ENCODE measurements at places on chromosomes 7 and 10.

- DNase-seq, result no peak
These were observed 22.3 kb downstream of the MAP3K8 start for GRCh38 chr10:30456266-30456665.

- DNase-seq, result no peak
These were observed 705.6 kb upstream of the GHITM start for GRCh38 chr10:83433705-83434104.

GRCh38 chr7:33334349-33334748, 205.0 kb downstream of the BBS9 start:
- DNase-seq, result no peak

- no peak for DNase-seq
These were observed 3.2 kb upstream of the MRPS24 start for GRCh38 chr7:43872406-43873110.

DNA sequence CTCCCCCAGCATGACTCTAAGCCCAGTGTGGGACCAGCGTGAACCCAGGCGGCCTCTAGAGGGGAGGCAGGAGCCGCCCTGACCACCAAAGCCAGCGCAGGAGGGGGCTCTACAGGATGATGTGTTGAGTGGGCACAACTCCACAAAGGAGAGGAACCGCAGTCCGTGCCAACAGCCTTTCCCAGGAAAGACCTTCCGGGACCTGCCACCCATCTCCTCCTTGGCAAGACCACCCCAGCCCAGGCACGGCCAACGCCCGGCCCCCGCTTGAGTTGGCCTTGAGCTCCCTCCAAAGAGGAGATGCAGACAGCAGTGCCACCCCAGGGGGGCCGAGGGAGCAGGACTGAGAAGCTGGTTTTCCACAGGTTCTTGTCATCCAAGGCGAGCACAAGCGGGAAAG, 38.9 kb downstream of the PTPRN2 start:
- DNase-seq, result no peak

GRCh38 chr10:62996925-62997324, 136.2 kb upstream of the NRBF2 start:
- no peak for DNase-seq

DNA sequence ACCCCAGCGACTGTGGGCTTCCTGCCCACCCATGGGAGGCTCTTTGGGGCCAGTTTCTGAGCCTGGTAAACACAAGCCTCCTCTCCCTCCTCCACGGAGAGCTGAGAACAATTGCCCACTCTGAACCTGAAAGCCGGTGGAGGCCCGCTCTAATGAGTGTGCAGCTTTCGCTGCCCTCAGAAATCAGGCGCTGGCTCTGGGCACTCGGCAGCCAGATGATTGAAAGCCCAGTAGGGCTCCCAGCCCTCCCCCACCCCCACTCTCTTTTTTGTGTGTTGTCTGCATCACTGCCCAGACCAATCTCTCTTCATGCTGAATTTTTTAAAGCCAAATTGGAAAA, 438.9 kb downstream of the RPS24 start:
- DNase-seq, result peak; percentile 30

- DNase-seq, result no peak
These were observed 311.9 kb upstream of the POT1 start for GRCh38 chr7:125241548-125241947.

- no peak for DNase-seq
These were observed 66.1 kb upstream of the PDZD8 start for GRCh38 chr10:117441361-117441760.

GRCh38 chr7:106367664-106368063, 82.9 kb upstream of the NAMPT start:
- DNase-seq, result no peak

DNA sequence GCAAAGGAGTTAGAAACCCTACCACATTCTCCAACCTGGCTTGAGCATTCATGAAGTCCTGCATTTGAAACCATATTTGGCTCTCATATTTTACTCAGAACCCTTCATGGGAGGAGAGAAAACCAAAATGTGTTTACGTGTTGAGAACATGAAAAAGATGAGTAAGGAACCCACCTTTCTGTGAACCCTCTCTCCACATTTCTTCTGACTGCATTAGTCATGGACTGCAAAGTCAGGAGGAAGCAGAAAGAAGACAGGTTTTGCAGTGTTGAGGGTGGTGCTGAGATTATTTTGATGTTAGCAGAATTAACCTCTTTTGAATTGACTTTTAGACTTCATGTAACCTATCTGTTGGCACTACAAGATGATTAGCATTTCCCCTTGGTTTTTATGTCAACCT, 4.9 kb downstream of the IFIT1B start:
- no peak for DNase-seq

DNA sequence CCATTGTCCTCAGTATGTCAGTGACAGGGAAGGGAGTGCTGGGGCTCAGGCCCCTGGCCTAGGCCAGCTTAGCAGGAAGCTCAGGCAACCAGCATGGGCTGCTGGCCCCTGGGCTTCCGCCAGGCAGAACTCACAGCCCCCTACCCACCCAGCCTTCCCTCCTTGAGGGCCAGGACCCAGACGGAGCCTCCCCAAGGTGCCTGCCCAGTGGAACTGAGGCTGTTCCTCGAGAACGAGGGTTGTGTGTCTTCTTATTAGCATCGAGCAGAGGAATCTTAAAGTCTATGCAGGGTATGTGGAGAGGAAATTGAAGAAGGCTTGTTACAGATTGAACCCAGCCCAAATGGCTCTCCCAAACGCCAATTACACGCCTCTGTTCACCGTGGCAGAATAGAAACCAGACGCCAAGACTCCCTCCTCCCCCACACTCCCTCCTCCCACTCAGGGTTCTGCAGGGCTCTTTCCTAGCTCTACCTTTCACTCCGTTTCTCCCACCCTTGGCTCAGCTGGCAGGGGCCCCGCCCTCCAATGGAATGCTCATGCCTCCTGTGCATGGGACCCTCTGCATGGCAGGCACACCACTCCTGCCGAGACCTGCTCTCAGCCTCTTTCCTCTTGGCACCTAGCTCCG, 134.4 kb downstream of the ZMIZ1 start:
- no peak for DNase-seq

DNA sequence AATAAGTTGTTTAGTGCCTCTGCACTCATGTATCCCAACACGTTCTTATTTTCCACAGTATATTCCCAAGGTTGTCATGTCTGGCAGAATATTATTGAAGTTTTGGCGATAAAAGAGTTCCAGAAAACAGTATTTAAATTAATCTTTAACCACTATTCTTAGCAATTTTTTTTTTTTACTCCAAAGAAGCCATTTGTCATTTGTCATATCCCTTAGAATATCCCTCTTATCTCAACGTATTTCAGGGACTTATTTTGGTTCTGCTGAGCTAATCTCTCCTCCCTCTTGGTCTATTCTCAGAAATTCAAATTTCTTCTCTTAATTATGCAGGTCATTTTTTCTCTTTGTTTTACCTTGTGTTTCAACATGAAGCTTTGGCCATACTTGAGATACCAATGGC, 643.4 kb downstream of the ANKRD7 start:
- DNase-seq, result no peak

DNA sequence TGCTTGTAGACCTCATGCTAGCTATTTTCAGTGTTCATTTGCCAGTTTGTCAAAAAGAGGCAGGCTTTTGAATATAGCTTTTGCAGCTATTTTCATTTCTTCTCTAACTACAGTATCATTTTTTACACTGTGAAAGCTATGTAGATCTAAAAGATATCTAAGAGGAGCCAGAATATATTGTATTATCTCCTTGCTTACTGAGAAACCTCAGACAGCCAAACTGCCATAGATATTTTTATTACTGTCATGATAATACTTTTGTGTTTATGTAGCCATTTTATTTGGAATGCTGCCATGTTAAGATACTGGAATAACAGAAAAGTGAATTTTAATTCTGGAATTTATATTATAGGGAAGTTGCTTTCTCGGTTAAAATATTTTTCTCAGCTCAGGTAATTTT, 37.2 kb downstream of the ANKIB1 start:
- no peak for DNase-seq

DNA sequence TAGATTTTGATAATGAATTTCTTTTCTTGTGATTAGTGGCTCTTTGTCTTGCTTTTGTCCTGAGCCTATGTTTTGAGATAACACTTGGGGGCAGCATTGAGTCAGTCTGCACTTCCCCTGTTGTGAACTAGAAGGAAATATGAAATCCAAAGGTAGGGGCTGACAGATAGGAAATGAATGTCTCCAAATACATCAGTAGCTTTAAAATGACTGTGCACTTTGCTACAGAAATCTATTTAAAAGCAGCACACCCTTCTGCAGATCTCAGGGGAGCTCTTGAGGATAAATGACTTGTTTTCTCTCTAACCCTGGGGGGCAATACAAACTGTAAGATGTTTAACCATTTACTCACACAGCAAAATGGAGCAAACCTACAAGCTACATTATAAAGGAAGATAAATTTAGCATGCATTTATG, 176.0 kb upstream of the MYO3A start:
- peak; percentile 83 for DNase-seq

DNA sequence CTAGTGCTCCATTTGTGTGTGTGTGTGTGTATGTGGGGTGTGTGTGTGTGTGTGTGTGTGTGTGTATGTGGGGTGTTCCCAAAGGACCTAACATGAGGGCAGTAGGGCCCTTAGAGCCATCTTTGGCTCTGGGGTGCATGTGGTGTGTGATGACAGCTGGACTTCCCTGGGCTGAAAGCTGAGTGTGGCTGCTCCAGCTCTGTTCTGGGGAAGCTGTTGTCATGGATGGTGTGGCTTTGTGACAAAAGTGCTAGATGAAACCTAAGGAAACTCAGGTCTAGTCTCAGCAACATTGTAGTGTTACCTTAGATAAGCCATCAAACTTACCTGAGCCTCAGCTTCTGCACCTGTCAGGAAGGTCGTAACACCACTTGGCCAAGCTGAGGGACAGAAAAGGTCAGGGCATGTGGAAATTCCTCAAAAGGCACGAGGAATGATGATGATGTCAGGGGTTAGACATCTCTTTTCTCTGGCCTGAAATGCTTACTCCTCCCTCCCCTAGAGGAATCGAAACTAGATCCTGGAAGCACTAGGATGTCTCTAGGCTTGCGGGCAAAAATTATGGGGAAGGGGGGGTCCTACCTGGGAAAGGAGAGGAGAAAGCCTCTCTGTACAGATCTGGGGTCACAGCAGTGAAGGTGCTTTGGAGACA, 115.4 kb downstream of the RPS24 start:
- no peak for DNase-seq

GRCh38 chr7:128791121-128791971, at the start of gene CCDC136:
TSS of gene CCDC136 (plus strand) at chr7:128791968. CDS start at chr7:128792412, 444 bp downstream.
- DNase-seq, result peak; percentile 21

- no peak for DNase-seq
These were observed 22.6 kb downstream of the CCDC3 start for GRCh38 chr10:12978891-12979290.

Measured in NCI-H2227 treated with DMSO at 0.1 percent for 48 hours (cell line).